NCI-H226 (cell line): ENCODE measurements at places on chromosomes 3 and 15.

DNA sequence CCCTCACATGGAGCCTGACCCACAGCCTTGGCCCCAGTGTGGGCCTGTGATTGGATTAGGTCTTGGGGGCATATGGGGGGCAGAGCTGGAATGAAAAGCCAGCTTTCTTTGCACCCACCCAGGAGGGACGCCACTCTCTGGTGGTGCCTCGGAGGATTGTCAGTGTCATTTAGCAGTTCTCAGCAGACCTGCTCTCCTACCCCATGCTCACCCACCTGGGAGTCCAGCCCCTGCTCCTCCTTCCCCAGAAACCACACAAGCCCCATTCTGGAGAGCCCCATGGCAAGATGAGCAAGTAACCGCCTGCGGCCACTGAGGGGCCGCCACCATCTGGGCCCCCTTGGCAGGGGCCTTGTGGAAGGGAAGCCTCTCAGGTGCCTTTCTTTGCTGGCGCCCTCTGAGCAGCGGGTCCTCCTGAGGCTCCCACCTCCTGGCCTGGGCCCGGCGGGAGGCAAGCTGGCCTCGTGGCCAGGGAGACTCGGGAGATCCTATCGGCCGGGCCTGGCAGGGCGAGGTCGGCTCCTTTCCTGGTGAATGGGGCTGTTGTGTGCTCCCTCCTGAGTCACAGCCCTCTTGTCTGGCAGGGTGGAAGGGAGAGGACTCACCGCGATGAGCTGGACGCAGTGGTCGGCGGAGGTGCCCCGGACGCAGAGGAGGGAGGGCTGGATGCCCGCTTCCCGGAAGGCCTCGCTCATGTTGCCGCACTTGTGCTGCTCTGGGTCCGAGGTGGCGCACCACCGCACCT, 2.3 kb downstream of the MELTF start:
- DNase-seq, result no peak

- no peak for DNase-seq
Measured at GRCh38 chr3:187296058-187296457, 4.5 kb upstream of the MASP1 start.

- DNase-seq, result peak; percentile 46
Measured at GRCh38 chr3:98918586-98918985, 17.1 kb upstream of the DCBLD2 start.

DNA sequence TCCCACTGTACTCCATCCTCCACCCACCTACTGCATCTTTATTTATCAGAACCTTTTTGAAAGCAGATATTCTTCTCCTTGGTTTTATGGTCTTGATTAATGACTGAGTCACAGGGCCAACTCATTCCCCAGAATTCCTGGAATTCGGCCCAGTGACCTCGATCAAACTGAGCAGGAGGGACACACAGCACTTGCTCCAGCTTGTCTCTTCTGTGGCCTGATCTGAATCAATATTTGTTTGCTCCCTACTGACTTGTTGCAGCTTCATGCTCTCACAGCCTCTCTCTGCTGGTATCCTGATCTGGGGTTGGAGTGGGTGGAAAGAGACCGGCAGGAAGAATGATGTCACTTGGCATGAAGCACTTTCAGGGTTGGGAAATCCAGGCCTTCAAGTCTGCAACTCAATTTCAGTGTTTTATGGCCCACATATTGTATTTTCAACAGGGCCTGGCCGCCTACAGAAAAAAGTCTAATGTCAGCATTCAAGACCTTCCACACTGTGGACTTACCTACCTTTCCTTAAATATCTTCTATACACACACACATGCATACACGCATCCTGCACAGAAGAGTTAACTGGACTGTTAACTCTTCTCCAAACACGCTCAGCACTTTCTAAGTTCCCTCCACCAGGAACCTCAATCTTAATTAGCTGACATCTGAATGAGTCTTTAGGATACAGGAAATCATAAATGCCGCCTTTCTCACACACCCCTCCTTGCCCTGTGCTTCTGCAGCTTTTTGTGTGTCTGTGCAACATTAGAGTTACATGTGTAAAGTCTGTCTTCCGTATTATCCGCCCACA, 4.6 kb downstream of the ANXA2 start:
- DNase-seq, result peak; percentile 93
